ENCODE measurements at places on chromosomes 2 and 18.

- DNase-seq, result no peak
These were observed 271.1 kb upstream of the CDH19 start for GRCh38 chr18:66874812-66875474.

GRCh38 chr2:30947686-30948085 is 140.4 kb upstream of the CAPN13 start:
- no peak for DNase-seq

DNA sequence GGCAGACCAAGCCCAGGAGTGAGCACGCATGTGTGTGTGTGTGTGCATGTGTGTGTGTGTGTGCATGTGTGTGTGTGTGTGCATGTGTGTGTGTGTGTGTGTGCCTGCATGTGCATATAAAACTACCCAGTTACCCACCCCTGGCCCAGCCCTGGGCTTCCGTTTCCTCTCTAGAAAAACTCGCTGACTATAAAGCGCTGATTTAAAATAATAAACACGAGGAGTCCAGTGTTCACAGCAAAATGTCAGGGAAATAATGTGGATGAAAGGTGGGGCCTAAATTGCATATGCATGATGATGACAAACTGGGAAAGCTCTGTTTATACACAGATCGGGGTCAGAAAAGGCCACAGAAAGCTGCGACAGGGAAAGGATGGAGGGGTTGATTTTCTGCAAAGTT is 7.5 kb downstream of the ADCY3 start:
- DNase-seq, result no peak

DNA sequence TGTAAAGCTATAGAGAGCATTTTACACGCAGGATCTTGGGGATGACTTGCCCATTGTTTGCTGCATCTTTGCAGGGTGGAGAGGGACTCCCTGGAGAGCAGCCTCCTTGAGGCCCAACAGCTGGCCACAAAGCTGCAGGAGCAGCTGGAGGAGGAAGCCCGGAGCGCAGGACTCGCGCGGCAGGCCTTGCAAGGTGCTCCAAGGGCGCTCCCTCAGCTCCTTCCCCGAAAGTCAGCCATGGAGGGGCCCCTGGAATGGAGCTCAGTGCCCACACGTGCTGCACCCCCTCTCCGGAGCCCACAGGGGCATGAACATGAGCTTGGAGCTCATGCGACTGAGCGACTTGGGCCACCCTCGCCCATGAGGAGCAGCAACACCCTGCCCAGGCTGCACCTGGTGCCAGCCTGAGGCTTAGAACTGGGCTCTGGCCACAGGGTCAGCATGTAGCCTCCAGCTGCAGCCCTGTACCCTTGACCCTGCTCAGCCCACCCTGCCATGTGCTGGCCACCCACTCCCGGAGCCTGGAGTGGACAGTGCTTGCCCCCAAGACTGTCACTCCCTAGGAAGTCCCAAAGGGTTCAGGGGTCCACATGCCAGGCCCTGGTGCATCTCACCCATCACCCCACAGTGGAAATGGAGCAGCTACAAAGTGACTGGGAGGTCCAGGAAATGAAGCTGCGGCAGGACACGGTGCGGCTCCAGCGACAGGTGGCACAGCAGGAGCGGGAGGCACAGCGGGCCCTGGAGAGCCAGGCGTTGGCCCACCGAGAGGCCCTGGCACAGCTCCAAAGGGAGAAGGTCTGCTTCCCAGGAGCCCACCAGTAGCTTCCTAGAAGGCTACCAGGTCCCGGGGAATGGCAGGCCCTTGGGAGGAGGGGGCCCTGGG is 43.0 kb downstream of the CROCC2 start:
- no peak for DNase-seq

Data from dorsolateral prefrontal cortex (tissue), 122 donors.